ENCODE measurements at places on chromosomes 5 and 9.

- DNase-seq = no peak
Observed at GRCh38 chr5:128877476-128877875, 87.8 kb upstream of the SLC27A6 start.

- peak; percentile 93 for DNase-seq
Observed at GRCh38 chr5:149618581-149619248, 37.4 kb downstream of the ARHGEF37 start.

DNA sequence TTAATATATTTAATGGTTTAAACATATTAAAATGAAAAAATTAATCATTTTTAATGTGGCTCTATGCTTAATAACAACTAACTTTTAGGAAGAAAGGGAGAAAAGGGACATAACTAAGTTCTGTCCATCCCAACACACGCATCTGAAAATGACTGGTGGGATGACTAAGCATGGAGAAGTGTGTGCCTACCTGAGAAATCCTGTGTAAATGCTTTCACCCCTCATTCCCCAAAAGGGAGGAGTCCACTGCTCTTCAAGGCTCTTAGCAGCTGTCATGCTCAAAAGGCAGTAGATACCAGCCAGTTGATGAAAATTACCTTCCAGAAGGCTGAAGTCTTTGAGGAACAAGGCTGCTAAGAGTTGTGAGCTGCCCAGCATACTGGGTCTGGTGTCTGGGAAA is 130.9 kb downstream of the NFIB start:
- peak; percentile 15 for DNase-seq

- no peak for DNase-seq
Observed at GRCh38 chr5:1172007-1172581, 29.3 kb upstream of the SLC6A19 start.

- no peak for DNase-seq
Observed at GRCh38 chr9:124286292-124286931, 28.7 kb downstream of the NEK6 start.

DNA sequence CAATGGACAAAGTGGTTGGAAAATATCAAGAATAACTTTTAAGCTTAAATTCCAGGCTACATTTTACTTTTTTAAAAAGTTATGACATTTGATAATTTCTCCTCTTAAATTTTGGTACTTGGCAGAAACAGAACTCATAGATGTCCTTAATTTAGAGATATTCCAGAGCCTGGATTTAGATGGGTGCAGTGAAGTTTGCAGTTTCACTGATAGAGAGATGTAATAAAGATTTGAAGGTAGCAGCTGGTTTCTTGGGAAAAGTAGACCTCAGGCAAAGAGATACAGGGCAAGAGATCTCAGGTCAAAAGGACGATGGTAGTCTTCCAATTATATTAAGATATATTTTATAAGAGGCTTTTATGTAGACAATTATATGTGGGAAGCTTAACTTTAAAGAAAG is 134.6 kb downstream of the ISL1 start:
- DNase-seq = no peak

All from RWPE1 (cell line).